ENCODE measurements at places on chromosomes 6 and 20. TPM values are rescaled to one million over a fixed set of nuclear protein-coding genes. Genes with fewer than 3 reads are reported as not detected.

QRSL1 gene
- total RNA-seq: 18.0 TPM

EFCAB8 gene
- total RNA-seq: 0.22 TPM

AKAP7 gene
- total RNA-seq: 11.0 TPM

CNR1 gene
- total RNA-seq: 0.13 TPM

CAGE1 gene
- total RNA-seq: 0.04 TPM

MED20 gene
- 17.8 TPM for total RNA-seq

CCND3 gene
- 30.2 TPM for total RNA-seq

TRIM15 gene
- not detected for total RNA-seq

CENPW gene
- total RNA-seq: 10.0 TPM

MAPK13 gene
- total RNA-seq: 2.3 TPM

TEAD3 gene
- total RNA-seq: 20.6 TPM

ADGRF4 gene
- not detected for total RNA-seq

SLC22A7 gene
- not detected for total RNA-seq

GLP1R gene
- total RNA-seq: under 0.01 TPM

KIF25 gene
- total RNA-seq: 1.8 TPM

PTPRK gene
- total RNA-seq: 21.2 TPM

RNF39 gene
- total RNA-seq: not detected

BPIFB1 gene
- not detected for total RNA-seq

ZNF311 gene
- total RNA-seq: 2.3 TPM

HLA-DPB1 gene
- total RNA-seq: 12.1 TPM

POLR1H gene
- total RNA-seq: 38.3 TPM

GRM4 gene
- 1.1 TPM for total RNA-seq

SCUBE3 gene
- total RNA-seq: 0.40 TPM
